Activated CD8-positive, alpha-beta memory T cell treated with anti-CD3 and anti-CD28 coated beads, Interleukin-2, amount 10 ng/mL, durations not matched to agents 7 days and 5 days (primary cell): ENCODE measurements at places on chromosomes 13 and 19. TPM values are rescaled to one million over a fixed set of nuclear protein-coding genes. Genes with fewer than 3 reads are reported as not detected.

DNA sequence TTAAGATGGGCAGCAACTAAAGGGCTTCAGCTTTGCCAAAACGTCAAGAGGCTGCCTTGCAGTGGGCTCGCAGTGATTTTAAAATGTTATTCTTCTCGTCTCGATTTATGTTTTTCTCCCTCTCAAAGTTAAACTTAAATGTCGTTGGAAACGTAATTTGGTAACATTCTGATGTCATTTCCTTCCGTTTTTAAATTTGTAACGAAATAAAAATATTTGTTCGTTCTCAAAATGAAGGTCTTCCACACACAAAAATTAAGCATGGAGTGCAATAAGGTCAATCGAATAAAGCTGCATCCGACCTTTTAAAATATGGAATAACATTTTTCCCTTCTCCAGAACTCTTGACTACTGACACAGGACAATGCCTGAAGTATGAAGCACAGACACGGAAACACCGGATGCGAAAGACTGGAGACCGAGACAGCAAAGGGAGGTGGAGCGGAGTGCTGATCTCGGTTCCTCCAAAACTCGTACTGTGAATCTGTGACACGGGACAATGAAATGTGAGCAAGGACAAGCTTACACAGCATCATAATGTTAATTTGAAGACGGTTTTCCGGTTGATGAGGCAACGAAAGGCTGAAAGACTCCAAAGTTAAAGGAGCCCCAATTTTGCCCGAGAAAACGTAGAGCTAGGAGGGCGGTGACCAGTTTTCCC is 850 bp downstream of the MTMR6 start:
- peak; percentile 68 for DNase-seq

GRCh38 chr13:89227356-89227755 is 1556.2 kb downstream of the SLITRK5 start:
- no peak for DNase-seq

ADGRE1 gene
- 0.54 TPM for total RNA-seq

DNA sequence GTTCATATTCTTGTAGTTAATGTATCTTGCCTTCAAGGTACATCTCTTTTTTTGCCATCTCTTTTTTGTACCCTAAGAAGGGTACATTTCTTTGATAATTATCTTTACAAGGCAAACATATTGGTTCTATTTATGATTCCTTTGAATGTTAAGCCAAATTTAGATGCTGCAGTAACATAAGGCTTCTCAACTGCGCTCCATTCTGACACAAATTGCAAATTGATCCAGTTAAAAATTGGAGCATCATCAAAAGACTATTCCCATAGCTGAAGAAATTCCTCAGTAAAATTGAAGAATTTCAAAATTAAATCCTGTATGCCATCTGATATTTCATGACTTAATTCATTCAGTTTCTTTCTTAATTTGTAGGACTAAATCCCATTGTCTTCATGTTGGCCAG is 2.7 kb upstream of the ZNF780A start:
- no peak for DNase-seq

GRCh38 chr13:50923272-50923671 is 13.7 kb downstream of the RNASEH2B start:
- DNase-seq: no peak
